Right lobe of liver (tissue), 6 donors: ENCODE measurements at places on chromosomes 1 and 21.

DNA sequence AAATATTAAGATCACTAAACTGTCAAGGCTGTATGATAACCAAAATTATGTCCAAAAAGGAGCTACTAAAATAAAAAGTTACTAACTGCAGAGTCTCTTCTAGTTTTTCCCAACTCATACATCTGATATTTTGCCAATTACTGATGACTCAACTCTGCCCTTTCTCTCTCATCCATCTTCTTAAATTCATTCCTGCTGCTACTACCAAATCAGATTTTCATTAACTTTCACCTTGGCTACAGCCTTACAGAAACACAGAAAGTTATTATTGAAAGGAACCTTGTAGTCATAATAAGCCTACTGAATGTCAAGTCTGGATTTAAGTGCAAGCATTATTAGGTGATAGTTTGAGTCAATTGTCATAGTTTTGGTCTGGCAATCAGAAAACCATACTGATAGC is 273.1 kb downstream of the DPYD start:
- no peak for DNase-seq

DNA sequence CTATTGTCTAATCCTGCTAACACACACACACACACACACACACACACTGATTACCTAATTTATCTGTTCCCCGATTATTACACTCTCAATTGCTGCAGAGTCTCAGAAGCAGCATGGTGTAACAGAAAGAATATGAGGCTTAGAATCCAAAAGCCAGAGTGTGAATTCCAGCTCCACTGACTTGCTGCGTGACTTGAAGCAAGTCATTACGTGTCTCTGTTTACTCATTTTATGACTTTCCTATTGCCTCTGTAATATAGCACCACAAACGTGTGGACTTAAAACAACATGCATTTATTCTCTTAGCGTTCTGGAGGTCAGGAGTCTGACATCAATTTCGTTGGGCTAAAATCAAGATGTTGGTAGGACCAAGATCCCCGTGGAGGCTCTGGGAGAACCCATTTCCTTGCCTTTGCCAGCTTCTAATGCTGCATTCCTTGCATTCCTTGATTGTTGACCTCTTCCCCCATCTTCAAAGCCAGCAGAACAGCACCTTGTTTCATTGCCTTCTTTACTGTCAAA is 55.9 kb upstream of the ATP5PO start:
- DNase-seq, result no peak

DNA sequence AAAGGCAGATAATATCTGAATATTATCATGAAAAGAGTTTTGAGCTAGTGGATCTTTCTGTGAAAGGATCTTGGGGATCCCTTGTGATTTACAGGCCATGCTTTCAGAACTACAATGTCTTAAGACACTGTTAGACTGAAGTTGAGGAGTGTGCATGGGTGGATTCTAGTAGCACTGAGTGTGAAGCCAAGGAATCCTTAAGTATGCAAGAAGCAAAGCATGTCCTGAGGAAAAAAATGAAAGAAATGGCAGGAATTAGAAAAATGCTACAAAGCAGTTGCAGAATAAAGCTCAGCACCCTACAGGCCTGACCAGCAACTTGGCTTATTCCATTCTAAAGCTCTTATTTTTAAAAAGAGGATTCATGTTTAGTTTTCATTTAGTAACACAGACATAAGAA is 11.9 kb downstream of the STX6 start:
- no peak for DNase-seq

DNA sequence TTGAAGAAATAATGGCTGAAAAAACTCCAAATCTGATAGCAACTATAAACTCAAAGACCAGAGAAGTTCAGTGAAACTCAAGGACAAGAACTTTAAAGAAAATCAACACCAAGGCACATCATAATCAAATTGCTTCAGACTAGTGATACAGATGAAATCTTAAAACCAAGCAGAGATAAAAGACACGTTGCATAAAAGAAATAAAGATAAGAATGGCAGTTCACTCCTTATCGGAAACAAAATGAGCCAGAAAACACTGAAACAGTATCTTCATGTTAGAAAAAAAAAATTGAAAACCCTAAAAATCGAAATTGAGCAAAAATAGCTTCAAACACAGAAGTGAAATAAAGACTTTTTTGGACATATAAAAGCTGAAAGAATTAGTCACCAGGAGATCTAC is 4.6 kb upstream of the RAB4A start:
- no peak for DNase-seq

- no peak for DNase-seq
Measured at GRCh38 chr21:15850645-15851044, 120.9 kb downstream of the USP25 start.

DNA sequence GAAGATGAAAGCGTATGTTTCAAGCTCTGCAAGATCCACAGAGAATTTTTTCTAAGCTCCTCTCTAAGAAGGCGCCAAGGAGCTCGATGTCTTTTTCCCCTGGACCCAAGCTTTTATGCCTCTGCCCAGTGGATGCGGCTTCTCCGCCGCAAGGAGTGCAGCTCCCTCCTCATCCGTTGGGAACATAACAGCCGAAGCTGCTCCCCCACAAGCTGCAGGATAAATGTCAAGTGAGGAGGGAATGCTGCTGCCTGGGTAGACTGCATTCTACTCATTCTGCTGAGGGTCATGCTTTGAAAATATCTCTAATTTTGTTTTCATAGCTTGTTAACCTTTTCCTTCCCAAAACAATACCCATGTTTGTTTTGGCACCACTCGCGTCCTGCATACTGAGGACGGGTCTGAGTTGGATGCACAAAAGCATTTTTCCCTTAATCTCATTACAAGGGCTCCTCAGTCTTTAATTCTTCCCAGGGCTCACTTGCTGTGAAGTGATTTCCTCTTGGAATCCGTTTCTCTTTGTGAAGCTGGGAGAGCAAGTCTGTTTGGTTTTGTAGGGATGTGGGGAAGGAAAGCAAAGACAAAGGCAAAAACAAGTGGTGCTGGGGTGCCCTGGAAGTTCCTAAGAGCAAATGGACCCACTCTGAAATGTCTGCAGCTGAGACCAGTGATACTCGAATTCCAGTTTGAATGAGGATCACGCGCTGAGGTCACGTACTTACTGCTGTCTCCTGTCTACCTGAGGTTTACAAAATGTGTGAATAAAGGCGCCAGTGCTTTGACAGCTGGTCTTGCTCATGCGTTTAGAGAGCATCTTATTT is 134.0 kb upstream of the IRF2BP2 start:
- DNase-seq, result no peak

DNA sequence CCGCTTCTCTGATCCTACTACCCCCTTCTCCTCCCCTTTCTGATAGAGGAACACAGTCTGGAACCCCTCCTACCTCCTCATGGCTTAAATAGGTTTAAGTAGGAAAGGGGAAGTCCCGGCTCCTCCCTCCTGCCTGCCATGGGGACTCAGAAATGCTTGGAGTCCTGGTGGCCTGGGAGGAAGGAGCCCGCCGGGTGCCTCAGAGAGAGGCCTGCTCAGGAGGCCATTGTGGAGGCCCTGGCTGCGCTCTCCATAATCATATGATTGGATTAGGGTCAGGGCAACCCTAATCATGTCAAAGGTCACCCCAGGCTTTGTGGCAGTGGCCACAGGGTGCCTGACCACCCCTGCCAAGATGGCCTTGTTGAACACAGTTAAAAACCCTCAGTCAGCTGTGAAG is 29.0 kb downstream of the WNT3A start:
- DNase-seq, result no peak

GRCh38 chr1:218760601-218761570 is 412.8 kb upstream of the LYPLAL1 start:
- no peak for DNase-seq

DNA sequence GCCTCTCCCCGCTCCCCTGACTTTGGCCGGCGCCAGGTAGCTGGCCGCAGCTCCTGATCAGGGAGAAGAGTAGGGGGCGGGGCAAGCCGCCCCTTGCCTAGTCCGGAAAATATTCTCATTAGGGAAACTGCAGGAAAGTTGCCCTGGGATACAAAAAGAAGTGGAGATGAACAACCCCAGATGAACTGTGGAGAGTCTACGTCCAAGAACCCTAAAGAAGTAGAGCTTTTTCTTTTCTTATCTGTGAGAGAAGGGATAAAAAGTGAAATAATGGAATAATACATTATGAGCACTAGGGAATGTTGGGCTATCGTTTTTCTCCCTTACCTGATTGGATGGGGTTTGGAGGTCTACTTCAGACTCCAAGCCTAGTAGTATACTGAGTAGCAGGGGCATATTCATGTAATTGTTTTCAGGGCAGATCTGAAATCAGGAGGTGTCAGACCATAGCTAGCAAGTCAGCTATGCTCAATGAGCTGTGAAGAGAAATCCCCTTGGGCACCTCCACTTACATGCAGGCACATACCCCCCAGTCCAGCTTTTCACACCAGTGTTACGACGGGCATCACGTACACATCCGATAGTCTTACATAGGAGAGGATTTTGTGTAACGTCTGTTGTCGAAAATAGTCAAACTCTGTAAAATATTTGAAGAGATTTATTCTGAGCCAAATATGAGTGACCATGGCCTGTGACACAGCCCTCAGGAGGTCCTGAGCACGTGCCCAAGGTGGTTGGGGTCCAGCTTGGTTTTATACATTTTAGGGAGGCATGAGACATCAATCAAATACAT is 1.7 kb upstream of the DUSP10 start:
- DNase-seq, result no peak

DNA sequence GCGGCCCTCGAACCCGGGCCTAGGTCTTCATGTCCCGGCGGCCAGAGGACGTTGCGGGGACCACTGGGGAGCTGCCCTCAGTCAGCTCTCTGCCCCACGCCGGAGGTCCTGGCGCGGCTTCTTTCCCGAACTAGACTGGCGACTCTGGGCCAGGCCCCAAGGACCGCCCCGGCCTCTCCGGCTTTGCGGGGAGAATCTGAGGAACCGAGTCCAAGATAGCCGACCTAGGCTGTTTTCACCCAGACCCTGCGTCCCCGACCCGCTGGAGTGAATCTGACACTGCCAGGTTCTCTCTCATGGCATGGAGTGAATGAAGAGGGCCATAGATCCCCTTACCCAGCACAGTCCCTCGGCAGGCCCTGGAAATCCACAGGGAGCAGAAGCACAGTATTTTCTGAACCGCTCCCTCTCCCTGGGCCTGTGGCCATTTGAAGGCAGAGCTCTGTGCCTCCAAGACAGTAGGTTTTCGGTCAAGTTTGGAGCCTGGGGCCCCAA is 9.9 kb upstream of the BARHL2 start:
- no peak for DNase-seq

- no peak for DNase-seq
Measured at GRCh38 chr1:20612221-20612746, 21.0 kb upstream of the PINK1 start.

DNA sequence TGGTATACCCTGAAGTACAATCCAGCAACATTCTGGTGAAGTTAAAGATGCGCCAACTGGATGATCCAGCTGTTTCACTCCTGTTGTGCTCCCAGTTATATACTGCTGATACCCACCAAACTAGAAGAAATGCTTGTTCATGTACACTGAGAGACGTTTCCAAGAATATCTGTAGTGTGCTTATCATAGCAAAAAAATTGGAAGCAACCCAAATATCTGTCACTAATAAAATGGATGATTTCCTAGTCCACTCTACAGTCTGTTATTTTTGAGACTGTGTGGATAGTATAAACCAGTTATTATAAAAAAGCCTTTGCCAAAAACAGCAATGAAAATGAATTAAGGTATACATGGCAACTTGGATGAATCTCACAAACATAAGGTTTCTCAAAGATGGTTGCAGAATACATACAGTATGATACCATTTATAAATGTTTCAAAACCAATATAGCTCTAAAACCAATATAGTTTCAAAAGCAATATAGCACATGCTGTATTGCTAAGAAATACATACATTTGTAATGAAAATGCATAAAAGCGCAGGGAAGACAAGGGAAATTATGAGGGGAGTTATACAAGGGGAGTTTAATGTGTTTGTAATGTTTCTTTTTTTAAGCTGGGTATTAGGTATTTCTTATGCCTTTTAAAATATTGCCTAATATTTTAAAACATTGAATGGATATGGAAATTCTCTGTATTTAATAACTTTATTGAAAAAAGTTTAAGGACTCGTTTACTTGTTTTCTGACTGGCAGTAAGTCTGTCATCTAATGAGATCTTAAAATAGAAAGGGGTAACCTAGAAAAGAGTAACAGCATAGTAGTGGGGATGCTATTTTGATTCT is 36.5 kb downstream of the GPSM2 start:
- no peak for DNase-seq

- no peak for DNase-seq
Measured at GRCh38 chr1:33880305-33880704, 16.4 kb downstream of the HMGB4 start.

- DNase-seq, result peak; percentile 23
Measured at GRCh38 chr1:162368451-162368850, 8.2 kb downstream of the SPATA46 start.

GRCh38 chr1:94109478-94109877 is 11.5 kb downstream of the ABCA4 start:
- no peak for DNase-seq

- no peak for DNase-seq
Measured at GRCh38 chr1:216916890-216917438, 193.7 kb upstream of the ESRRG start.
